ENCODE measurements at places on chromosomes 5 and 9. TPM values are rescaled to one million over a fixed set of nuclear protein-coding genes. Genes with fewer than 3 reads are reported as not detected.

Gene EGFL7
- 140 TPM for total RNA-seq

DNA sequence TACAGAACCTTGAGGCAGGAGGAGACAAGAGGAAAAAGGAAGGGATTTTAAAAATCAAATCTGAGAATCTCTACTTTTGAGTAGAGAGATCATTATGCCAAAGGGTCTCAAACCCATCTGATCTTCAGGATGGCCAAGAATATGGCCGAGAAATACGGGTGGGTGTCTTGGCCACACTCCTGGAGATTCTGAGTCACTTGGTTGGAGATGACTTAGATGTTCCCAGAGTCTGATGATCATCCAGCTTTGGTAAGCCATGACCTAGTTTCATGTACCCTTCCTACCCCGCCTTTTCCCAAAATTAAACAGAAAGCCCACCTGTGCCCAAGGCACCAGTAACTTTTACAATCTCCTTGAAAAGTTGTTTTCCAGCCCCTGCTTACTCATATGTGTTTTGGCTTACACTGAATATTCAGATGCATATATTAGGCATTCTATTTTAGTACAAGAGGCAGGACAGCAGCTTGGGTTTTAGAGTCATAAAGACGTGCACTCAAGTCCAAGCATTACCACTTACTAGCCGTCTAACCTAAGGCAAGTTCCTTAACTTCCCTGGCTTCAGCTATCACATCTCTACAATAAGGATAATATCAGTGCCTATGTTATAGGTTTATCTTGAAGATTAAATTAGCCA, 167.0 kb upstream of the GPR151 start:
- no peak overlapping the region for H3K4me3 ChIP-seq
- no peak overlapping the region for H3K27ac ChIP-seq
- no peaks in the 10 kb centered on the region for H3K27me3 ChIP-seq
- no peaks in the 10 kb centered on the region for H3K36me3 ChIP-seq

GRCh38 chr5:117204926-117205869, 630.6 kb upstream of the SEMA6A start:
- DNase-seq, result no peak
- no peaks in the 10 kb centered on the region for H3K27me3 ChIP-seq
- H3K27ac ChIP-seq, result no peak overlapping the region
- H3K36me3 ChIP-seq, result no peaks in the 10 kb centered on the region
- H3K4me3 ChIP-seq, result no peak overlapping the region
- no peaks in the 10 kb centered on the region for H3K4me1 ChIP-seq

Gene SLC6A3
- 0.54 TPM for total RNA-seq

GRCh38 chr5:73625372-73625943, 538 bp upstream of the ARHGEF28 start:
- H3K36me3 ChIP-seq, result no peaks in the 10 kb centered on the region
- peak overlapping the region; percentile 39 for H3K4me3 ChIP-seq
- no peak for DNase-seq
- H3K27me3 ChIP-seq, result peaks cover 6% of the 10 kb centered on the region
- H3K27ac ChIP-seq, result no peak overlapping the region
- no peaks in the 10 kb centered on the region for H3K4me1 ChIP-seq

Gene C5orf58
- not detected for total RNA-seq

All from kidney (tissue), 22 donors.